ENCODE measurements at places on chromosomes 12 and 14.

DNA sequence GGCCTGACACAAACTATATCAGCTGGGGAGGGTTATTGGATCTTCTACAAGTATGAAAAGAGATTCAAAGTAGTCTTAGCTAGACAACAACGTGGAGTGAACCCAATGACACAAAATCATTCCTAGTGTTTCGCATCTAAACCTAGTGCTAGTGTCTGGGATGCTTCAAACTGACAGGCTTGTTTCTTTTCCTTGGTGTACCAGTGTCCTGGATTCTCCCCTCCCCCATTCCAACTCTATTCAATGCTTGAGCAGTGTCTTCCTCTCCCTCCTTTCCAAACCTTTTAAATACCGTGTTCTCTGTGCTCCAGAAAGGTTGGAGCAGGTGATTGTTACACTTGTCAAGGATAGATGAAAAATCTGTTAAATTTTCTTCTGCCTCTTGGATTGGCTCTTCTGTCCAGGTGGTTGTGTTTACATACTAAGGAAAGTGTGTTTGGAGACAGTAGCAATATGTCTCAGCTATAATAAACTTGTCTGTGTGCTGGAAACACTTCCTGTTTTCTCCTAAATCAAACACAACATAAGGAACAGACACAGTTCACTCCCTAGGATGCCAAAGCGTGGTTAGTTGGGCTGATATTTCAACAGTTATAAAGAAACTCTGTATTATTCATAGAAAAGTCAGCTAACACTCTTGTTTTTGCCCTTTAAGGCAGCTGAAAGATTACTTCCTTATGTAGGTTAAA lies 14.4 kb upstream of the GUCY2C start:
- peak; percentile 33 for DNase-seq

- DNase-seq = no peak
Measured at GRCh38 chr14:76123426-76124225, 28.1 kb upstream of the GPATCH2L start.

DNA sequence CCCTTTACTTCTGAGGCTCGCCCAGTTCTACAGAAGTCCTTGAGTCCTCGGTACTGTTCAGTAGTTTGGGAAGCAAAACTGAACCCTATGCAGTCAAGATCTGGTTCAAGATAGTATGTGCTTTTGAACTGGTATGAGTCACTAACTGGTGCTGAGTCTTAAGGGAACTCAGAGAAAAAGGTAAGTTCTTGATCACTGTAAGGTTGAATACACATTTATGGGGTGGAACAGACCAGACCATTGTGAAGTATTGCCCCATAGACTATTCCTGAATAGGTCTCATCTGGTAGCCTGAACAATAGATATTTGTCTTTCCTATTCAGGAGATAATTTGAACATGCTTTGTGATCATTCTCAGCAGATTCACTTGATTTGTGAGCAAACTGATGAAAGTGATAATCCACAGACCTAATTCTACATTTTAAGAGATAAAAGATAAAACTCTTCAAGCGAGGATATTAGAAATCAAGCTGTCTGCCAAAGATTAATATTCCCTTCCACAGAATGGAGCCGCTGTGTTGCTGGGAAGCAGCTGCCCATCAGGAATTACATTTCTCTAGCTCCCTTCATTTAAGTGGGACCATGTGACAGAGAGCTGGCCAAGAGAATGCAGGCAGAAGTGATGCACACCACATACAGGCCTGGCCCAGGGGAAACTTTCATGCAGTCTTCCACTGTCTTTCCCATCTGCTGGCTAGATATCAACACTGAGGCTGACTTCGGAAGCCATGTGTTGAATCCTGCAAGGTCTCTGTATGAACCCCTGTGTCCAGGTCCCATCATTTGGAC lies 369.8 kb upstream of the GARIN6 start:
- no peak for DNase-seq

DNA sequence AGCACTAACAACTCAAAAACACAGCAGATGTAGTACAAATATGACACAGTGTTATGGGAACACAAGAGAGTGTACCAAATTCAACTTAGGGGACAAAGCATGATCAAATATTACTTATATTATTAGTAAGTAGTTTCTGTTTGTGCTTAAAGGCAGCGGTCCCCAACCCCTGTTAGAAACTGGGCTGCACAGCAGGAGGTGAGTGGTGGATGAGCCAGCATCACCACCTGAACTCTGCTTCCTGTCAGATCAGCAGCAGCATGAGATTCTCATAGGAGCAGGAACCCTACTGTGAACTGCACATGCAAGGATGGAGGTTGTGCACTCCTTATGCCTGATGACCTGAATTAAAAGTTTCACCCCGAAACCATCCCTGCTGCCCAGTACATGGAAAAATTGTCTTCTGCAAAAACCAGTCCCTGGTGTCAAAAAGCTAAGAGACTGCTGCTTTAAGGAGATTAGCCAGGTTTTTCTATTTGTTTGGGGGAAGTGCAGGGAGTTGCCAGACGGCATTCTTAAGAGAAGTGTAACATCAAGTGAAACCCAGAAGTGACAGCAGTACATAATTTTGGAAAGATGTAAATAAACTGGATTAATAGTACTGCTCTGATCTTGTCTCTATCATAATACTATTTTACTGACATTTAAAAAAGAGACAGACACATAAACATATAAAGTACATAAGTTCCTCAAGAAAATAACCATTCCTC lies 26.7 kb downstream of the GTF2A1 start:
- DNase-seq = no peak

GRCh38 chr14:90849787-90850444 lies 33.7 kb upstream of the TTC7B start:
- no peak for DNase-seq

- DNase-seq = no peak
Measured at GRCh38 chr12:24078318-24078765, 128.9 kb upstream of the SOX5 start.

GRCh38 chr12:94516985-94517384 lies 57.3 kb upstream of the CEP83 start:
- no peak for DNase-seq

DNA sequence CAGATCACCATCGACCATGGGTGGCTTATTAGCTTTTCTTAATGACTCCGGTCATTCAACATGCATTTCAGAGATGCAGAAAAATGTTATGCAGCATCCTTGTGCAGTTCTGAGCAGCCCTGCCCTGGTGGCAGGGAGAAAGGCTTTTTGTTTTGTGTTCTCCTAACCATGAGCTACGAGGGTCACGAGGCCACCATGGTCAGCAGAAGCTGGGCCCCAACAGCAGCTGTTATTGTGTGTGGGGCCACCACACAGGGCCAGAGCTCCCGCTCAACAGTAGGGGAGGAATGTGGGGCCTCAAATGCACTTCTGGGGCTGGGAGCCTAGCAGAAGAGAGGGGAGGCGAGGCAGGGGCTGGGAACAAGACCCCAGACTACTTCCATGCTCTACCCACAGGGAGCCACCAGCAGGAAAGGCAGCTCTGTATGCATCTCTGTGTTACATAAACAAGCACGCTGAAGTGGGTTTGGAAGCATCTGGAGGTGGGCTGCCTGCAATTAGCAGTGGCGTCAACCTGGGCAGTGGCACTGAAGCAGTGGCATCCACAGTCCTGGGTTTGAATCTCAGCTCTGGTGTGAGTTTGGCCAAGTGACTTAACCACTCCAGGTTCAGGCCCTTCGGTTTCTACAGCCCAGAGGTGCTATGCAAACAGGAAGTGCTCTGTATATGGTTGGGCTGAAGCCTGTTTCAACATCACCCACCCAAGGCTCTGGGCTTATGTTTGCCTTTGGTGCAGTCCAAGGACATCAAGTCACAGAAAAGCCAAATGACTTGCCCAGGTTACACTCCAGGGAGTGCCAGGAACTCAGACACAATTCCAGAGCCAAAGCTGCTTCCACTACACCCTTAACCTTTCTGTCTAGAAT lies 16.3 kb downstream of the GLTP start:
- no peak for DNase-seq

DNA sequence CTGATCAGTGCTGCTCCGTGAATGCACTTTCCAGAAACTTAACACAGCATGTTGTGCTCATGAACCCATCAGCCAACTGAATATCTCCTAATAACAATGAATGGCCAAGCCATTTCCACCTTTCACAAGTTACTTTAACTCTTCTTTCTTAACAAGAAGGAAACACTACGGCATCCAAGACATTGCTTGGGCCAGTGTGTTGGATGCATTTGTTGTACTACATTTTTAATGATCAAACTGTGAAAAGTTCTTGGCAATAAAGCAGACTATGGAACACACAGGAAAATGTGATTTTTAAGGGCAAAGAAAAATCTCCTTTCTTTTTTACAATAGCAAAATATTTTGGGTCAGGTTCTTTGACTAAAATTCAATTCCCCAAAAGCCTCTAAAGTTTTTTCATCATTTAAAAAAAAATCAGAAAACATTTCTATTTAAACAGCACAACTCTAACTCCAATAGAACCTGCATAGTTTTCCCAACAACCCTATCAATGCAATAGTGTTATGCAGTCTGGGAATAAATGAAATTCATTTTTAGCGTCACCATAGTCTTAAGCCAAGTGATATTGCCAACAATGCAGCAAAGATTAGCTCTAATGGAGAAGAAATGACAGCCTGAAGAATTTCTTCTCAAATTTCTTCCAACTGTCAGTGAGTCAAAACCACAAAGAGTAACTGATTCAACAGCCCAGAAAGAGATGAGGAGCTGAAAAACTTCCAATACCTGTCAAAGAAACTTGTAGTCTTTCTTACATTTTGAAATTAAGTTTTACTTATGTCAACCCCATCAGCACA lies 50.7 kb upstream of the PTPRR start:
- no peak for DNase-seq

DNA sequence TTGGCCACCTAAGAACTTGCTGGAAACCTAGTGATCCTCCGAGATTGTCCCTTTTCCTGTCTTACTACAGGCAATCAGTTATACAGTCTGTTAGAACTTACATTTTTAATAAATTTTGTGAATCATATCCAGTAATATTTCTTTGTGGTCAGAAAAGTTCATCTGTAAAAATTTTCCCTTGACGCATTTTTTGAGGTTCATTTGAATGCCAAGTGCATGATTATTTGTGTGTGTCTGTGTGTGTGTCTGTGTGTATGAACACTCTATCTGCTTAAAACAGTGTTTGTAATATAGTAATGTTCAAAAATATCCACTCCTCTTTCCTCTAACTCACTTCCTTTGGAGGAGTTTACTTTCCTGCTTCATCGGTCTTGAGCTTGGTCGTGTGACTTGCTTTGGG lies 468.7 kb upstream of the FLRT2 start:
- DNase-seq = no peak

DNA sequence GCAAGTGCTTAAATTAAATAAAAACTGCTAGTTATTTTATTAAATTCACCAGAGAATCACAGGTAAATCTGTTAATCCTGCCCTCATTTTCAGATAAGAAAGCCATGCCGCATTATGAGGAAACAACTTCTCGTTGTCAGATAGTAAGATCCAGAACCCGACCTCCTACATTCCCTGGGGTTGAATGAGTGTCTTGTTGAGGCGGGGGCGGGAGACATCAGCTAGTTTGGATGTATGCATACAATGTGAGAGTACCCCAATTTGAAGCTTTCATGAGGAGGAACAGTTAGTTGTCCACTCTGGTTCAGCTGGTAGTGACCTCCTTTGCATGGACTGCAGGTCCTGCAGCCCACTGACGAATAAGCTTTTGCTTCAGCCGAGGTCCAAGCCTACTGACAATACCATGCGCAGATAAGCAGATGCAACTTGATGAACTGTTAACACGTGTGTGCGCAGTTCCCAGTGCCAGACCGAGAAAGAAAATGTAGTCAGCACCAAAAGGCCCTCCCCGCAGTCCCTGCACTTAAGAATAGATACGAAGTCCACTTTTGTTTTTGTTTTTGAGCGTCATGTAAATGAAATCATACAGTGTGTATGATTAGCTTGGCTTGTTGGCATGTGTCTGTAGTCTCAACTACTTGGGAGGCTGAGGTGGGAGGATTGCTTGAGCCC lies 34.9 kb downstream of the EVL start:
- no peak for DNase-seq

DNA sequence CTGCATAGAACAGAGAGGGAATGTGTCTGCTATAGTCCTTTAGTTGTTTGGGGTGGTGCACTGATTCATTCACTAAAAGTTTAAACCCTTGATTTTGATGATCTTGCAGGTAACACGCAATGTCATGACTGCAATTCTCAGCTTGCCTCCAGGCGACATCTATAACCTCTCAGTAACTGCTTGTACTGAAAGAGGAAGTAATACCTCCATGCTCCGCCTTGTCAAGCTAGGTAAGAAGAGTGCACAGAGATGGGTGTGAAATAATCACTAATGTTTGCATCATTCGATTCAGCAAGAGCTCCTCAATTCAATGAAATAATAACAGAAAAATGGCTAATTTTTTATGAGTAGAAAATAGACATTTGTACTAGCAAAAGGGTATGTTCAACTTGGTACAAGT lies 203.7 kb downstream of the PTPRO start:
- DNase-seq = peak; percentile 61

Data from LoVo (cell line).